Activated CD4-positive, alpha-beta T cell treated with anti-CD3 and anti-CD28 coated beads for 48 hours (primary cell): ENCODE measurements at places on chromosomes 1 and 21.
A peak's percentile ranks its signal among the peaks of the same experiment; 100 is the strongest.

GRCh38 chr1:160830321-160831153, 32.1 kb downstream of the CD244 start:
- DNase-seq, result peak; percentile 87

DNA sequence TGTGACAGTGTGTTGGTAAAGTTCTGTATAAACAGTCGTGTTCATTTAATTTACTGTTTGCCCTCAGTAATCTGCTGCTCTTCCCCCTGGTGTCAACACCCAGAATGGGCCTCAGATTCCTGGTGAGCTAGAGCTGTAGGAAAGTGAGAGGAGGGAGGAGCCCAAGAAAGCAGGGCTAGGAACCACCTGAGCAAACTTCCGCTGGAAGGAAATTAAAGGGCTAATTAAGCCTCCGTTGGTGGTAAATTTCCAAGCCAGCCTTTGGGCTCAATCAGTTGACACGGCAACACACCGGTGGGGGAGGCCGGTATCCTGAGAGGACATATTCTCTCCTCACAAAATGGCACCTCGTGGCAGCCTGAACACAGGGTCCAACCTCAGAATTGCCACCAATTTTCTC, 32.9 kb downstream of the RAB3B start:
- no peak for DNase-seq

DNA sequence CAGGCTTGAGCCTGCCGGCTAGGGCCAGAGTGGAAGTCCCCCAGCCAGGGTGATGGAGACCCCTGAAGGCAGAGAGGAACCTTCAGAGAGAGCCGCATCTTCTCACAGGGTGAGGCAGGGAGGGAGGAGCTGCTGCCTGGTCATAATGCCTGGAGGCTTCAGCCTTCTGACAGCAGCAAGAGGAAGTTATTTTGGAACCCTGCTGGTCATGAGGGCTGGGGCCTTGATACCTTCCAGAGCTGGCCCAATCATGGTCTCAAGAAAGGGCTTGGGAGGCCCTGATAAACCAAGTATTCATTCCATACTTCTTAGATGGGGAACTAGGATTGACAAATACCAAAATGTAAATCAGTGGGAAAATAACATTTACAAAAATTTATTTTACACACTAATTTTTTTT, 26.6 kb upstream of the MPZL1 start:
- no peak for DNase-seq

GRCh38 chr1:119987112-119987511, 82.3 kb downstream of the NOTCH2 start:
- DNase-seq, result no peak

GRCh38 chr1:183103147-183103546, 79.9 kb downstream of the LAMC1 start:
- no peak for DNase-seq

- DNase-seq, result no peak
Measured at GRCh38 chr1:14426854-14427253, 171.6 kb upstream of the KAZN start.

DNA sequence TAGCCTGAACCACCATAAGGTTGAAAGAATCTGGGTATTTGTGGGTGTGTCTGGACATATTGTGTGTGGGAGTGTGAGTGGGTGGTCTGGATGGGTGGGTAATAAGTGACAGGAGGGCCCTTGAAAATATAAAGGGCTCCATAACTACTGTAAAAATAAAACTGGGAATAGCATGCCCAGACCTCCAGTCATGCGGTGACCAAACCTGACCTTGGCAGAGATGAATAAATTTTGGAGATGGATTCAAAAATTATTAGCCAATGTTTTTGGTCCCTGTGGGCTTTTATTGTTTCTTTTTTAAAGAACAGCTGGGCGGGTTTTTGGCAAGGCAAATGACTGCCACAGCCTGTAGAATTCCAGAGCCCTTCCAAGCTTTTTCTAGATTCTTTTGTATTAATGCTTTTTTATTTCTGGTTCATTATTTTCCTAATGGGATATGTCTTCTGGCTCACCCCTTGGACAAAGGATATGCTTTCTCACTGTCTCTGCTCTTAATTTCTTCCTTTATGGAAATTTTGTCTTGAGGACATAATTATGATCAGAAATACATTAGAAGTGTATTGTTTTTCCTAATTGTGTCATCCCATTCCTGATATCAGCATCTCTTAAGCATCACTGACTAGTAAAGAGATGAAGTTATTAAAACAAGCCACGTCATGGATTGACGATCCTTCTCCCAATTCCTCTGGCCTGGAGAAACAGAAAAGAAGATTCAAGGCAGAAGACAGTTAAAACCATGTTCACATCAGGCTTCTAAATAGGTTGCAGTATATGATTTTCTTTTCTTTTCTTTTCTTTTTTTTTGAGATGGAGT, 69.5 kb downstream of the NTMT2 start:
- no peak for DNase-seq

DNA sequence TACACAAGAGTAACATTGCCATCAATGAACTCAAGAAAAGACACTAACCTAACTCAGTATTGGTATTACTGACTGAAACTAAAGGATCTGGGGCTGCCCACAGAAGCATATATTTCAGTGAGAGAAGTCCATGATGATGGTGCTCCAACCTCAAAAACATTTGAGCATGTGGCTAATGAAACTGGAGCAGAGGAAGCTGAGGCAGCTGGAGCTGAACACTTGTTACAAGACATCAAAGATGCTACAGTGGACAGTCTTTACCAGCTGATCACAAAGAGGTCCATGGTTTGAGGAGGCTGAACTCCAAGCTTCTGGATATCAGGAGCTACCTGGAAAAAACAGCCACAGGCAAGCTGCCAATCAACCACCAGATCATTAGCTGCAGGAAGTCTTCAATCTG, 42.2 kb upstream of the TTC39A start:
- no peak for DNase-seq

DNA sequence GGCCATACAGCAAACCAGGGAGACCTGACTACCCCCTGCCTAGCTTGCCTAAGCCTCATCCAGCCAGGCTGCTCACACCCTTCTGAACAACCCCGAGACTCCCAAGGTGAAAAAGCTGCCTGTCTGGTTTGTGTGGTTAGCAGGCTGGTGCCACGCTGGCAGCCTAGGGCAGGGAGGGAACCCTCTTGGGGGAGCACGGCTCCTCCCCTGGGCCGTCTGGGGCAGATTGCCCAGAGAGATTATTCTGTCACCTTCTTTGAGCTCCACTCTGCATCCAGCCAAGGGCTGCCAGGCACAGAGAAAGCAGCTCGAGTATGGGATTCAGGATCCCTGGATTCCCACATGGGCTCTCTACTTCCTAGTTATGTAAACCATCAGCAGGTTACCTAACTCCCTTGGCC, 27.5 kb upstream of the TCEA3 start:
- peak; percentile 21 for DNase-seq

- peak; percentile 42 for DNase-seq
Measured at GRCh38 chr1:101506541-101507164, 269.8 kb downstream of the S1PR1 start.

DNA sequence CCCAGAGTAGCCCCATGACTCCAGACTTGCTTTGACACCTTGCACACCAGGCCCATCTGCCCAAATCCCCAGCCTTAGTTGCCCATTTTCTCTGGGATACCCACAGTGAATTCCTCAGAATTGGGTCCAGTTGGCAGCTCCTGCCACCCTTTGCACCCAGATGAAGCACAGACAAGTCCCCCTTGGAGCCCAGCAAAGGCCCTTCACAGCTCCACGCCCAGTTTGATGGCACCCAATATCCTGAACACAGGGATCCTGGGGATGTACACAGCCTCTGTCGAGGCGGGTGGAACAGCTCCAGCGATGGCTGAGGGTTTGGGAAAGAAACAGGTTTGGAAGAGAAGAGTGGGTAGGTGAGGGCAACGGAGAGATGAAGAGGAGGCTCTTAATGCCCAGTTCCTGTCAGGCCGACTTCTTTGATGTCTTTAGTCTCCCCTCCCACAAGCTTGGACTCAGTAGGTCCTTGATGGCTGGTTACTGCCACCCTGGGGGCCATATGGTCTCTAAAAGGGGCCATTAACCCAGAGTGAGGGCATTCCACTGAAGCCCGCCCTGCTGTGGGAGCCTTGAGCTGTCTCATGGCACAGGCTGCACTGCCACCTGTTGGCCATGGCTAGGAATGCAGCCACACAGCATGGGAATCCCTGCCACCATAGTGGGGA, 21.7 kb downstream of the TMEM53 start:
- DNase-seq, result peak; percentile 83

GRCh38 chr21:33069994-33070743, at the start of gene OLIG1:
TSS of gene OLIG1 (plus strand) at chr21:33070141. CDS start at chr21:33070247, 106 bp downstream.
- peak; percentile 66 for DNase-seq

- DNase-seq, result no peak
Measured at GRCh38 chr1:20987831-20988825, 188.6 kb downstream of the EIF4G3 start.

DNA sequence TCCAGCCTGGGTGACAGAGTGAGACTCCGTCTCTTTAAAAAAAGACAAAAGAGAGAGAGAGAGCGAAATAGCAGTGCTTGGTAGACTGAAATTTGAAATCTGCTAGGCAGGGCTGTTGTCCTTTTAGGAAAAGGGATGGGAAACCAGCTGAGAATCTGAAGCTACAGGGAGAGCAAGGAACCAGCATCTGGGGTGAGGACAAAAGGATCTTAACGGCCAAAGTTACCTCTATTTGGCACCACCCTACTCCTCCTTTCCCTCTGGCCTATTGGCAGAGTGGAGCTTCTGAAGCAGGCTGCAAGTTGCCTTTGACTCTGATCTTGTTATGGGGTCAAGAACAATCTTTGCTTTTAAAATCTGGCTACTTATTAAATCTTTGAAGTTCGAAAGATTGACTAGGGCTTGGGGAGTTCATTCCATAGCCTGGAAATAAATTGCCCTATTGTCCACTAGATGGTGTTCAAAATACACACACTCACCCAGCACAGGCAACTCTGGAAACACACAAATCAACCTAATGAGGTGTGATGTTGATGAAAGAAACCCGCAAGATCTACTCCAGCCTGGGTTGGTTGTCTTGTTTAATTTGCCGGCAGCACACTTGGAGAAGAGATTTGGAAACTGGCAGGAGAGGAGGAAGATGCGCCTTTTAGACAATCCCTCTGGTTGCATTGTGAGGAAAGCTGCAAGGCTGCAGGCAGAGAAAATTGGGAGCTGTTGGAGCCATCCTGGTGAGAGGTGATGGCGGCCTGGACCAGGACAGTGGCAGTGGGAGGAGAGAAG, 16.5 kb upstream of the PARP1 start:
- DNase-seq, result peak; percentile 9
